CD4-positive, alpha-beta T cell treated with Interleukin-15 for 4 hours (primary cell): ENCODE measurements at places on chromosomes 11 and 22.
A peak's percentile ranks its signal among the peaks of the same experiment; 100 is the strongest.

GRCh38 chr11:17012712-17013547 is 1.3 kb downstream of the PLEKHA7 start:
- no peak for DNase-seq

GRCh38 chr11:78943841-78944240 is 369.2 kb upstream of the NARS2 start:
- no peak for DNase-seq

- no peak for DNase-seq
These were observed 12.9 kb downstream of the RANGAP1 start for GRCh38 chr22:41273128-41273527.

DNA sequence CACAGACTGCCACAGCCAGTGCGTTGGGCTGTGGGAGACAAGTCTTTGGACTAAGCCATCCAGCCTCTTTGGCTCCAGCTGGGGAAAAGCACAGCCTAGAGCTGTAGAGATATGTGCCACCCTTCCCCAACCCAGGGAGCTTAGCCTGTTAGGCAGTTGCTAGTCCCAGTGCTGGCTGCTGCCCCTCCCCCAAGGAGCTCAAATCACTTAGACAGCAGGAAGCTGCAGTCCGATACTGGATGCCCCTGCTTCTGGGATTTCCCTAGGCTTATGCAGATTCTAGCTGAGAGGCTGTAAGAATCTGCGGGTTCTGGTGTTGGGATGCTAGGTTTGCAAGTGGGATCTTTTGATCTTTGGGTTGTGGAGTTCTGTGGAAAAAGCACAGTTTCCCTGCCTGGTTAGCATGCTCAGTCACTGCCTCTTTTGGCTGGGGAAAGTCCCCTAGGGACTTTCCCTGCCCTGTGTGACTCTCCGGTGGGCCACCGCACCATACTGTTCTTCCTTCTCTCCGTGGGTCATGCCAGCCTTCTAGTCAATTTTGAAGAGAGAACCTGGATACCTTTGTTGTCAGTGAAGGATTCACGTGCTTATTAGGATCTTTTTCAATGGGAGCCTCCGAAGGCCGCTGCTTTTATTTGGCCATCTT is 792.0 kb downstream of the KCNA4 start:
- DNase-seq, result no peak

- DNase-seq, result no peak
These were observed 672 bp downstream of the RTL6 start for GRCh38 chr22:44497218-44497904.

DNA sequence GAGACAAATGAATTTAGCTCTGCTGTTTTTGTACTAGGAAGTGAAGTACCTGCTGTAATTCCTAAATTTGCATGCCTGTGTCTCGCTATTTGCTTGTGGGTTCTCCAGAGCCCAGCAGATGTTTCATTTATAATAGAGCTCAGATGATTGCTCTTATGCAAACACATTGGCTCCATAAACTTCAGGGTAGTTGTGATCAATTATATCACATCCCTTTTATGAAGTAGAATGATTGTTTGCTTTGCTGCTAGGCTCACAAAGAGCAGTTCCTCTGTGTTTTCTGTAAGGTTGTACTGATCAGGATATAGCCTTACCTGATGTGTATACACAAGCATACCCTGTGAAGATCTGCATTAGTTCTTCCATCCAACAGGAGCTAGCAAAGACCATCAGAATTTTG is 64.1 kb downstream of the C11orf87 start:
- DNase-seq, result no peak

GRCh38 chr11:102950622-102951081 is 4.9 kb downstream of the MMP13 start:
- DNase-seq, result no peak

DNA sequence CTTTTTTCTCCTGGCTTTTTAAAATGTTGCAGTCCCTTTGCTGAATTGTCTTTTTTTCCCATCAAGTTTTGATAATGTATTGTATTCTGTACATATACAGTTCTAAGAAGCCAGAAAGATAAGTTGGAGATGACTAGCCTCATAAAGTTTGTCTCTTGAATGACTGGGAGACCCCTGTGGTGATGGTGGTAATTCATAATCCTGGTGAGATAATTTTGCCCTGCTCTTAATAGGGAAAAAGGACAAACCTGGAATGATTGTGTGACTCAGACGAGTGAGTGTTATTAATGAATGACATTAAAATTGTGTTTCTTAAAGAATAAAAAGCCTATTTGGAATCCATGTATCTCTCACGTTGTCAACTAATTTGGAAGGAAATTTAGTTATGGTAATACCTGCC is 1.2 kb downstream of the HIKESHI start:
- no peak for DNase-seq

DNA sequence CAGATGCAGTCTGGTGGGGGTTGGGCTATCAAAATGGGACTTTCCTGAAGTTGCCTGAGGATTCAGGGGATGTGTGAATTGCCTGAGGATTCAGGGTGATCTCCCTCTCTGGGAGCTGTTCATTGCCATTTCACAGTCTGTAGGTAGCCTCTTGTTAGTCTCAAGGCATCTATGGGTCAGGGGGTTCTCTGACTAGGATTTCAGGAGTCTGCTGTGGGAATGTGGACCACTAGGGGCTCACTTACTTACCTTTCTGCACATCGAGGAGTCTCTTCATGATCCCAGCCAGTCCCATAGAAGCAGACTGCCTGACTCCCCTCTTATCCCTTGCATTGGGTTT is 54.0 kb downstream of the KCNQ1OT1 start:
- DNase-seq, result no peak

GRCh38 chr11:68322052-68322430 is 9.7 kb downstream of the LRP5 start:
- no peak for DNase-seq

GRCh38 chr11:112719736-112720525 is 241.3 kb upstream of the NCAM1 start:
- DNase-seq, result no peak

DNA sequence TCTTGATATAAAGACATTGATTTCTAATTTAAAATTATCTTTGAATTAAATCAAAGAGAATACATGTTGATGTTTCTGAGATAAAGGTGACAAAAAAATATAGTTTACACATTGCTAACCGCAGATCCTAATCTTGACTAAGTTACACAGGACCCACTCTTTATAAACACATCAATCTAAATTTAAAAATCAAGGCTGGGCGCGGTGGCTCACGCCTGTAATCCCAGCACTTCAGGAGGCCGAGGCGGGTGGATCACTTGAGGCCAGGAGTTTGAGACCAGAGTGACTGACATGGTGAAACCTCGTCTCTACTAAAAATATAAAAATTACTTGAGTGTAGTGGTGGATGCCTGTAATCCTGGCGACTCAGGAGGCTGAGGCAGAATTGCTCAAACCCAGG is 1.9 kb downstream of the ARFGAP3 start:
- DNase-seq, result no peak

GRCh38 chr11:100003985-100004384 is 683.1 kb upstream of the ARHGAP42 start:
- DNase-seq, result no peak

DNA sequence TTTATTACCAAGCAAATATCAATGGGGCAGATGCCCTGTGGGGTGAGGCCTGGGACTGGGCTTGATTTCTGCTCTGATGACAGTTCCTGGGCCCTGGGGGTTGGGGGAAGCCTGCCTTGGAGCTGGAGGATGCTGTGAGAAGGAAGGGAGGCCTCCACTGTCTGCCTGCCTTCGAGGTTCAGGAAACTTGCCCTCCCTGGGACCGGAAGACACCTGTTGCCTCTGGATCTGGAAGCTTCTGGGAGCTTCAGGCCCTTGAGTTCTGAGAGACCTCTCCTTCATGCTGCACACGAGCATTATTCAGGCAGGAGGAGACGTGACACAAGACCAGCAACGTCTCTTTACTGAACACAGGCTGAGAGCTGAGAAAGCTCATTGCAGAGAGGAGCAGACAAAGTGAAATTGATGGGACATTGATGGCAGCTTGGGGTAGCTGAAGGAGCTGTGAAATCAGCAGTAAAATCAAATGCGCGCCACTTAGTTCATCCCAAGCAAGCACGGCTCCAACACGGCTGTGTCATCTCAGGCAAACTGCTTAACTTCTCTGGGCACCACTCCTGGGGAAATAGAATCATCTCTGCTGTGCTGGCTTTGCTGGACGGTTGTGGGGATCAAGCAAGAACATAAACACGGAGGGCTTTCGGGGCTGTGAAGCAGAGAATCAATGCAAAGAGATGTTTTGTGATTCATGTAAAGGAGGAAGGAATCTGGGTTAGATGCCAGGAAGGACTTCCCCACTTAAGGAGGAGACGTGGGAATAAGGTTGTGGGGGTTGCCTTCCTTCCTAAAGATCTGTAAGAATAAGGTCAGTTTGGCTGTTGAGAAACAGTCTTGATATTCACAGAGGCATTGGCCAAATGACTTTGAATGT is 64.5 kb downstream of the TP53I11 start:
- no peak for DNase-seq

GRCh38 chr11:4087551-4087950 is 7.0 kb upstream of the RRM1 start:
- DNase-seq, result no peak

DNA sequence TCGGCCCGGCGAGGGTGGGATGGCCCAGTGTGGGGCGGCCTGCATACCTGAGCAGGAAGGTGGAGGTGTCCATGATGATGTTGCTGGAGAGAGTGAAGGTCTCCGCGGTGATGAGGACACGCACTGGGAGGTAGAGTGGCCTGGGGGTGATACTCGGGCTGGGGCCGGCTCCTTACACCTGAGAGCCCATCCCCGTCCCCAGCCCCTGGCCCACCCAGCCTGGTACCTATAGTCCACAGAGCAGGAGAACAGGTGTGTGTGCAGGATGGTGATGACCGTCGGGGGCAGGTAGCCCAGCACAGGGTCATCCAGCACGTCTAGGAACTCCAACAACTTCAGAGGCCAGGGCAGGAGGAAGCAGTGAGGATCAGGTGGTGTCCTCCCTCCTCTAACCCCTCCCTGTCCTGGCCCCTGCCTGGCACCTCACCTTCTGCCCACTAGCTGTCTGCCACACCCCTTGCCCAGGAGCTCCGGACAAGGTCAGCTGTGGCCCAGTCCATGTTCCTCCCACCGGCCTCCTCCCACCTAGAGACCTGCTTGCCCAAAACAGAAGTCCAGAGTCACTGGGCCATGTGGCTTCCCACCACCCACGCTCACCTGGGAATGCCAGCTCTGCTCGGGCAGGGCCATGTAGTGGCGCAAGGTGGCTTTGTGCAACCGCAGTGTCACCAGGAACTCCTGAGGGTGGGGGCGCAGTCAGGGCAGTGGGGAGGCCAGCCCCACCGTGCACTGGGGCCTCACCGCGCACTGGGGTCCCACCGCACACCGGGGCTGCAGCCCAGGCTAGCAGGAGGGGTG is 11.3 kb downstream of the ATG2A start:
- no peak for DNase-seq

DNA sequence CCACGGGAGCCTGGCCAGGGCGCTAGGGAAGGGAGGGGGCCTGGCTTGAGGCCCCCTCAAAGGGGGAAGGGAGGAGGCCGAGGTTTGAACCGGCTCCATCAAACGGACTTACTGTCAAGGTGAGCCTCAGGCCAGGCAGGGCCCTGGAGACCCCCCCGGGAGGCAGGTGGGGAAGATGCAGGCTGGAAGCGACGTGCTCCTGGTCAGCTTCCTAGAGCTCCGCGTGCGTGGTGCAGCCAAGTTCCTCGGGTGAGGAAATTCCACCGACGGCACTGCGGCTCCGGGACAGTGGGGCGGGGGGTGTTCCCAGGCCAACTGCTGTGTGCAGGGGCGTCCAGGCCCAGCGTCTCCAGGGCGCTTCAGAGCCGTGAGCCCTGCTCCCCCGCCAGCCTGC is 7.2 kb upstream of the TRABD start:
- DNase-seq, result no peak

DNA sequence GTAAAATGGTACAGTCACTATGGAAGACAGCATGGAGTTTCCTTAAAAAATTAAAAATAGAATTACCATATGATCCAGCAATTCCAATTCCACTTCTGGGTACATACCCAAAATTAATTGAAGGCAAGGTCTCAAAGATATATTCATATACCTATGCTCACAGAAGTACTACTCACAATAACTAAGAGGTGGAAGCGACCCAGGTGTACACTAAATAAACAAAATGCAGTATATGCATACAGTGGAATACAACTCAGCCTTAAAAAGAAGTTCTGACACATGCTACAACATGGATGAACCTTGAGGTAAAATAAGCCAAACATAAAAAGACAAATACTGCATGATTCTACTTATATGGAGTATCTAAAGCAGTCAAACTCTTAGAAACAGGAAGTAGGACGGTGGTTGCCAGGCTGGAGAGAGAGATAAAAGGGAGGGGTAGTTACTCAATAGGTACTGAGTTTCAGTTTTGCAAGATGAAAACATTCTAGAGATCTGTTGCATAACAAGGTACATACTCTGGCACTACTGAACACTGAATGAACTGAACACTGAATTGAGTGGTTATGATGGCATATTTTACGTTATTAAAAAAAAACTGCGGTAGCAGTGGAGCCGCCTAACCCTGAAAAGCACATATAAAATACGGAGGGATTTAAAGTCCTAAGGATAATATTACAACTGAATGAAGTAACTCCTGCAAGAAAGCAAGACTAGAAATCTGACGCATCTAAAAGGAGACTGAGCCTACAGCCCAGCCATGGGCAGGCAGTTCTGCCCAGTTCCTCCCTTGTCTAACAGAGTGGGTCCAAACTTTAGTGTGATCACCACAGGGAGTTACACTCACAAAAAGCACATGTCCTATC is 12.8 kb downstream of the DGCR2 start:
- peak; percentile 75 for DNase-seq

DNA sequence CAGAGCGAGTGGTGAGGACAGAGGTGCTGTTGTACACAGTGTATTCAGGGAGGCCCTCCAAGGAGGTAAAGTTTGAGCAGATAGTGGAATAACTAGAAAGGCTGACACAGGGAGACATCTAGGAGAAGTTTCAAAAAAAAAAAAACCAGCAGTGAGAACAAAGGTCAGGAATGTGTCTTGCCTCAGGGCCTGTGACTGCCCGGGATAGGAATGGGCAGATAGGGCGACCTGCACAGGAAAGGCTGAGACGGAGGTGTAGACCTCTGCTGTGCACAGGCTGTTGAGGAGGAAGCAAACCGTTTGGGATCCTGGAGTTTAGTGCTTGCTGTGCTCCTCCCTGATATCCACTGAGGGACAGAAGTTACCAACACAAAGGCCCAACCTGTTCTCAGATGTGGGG is 406.5 kb upstream of the B3GAT1 start:
- no peak for DNase-seq

- DNase-seq, result peak; percentile 84
These were observed 1.1 kb upstream of the CD6 start for GRCh38 chr11:60970369-60970774.

- no peak for DNase-seq
These were observed 168.0 kb downstream of the PGR start for GRCh38 chr11:100961633-100962032.

GRCh38 chr22:30444632-30445437 is 19.3 kb downstream of the MTFP1 start:
- peak; percentile 60 for DNase-seq

DNA sequence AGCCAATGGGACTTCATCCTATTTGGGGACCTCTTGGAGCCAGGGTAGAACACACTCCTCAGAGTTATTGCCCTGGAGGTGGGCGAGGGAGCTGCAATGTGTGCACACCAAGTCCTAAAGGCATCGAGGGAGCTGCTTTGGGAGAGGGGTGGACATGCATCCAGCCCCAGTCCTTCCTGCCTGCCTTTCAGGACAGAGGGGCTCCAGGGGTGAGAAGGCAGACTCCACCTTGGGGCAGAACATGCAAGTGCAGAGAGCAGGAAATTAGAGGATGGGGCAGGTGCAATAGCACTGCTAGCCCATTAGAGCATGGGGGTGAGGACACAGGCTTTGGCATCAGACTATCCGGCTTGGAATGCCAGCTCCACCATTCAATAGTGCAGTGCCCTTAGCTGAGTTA is 288.5 kb downstream of the OPCML start:
- DNase-seq, result no peak
